NCI-H1048 (cell line): ENCODE measurements at places on chromosomes 7 and 10.

- DNase-seq: peak; percentile 40
Observed at GRCh38 chr10:57018452-57018851, 657.4 kb upstream of the ZWINT start.

DNA sequence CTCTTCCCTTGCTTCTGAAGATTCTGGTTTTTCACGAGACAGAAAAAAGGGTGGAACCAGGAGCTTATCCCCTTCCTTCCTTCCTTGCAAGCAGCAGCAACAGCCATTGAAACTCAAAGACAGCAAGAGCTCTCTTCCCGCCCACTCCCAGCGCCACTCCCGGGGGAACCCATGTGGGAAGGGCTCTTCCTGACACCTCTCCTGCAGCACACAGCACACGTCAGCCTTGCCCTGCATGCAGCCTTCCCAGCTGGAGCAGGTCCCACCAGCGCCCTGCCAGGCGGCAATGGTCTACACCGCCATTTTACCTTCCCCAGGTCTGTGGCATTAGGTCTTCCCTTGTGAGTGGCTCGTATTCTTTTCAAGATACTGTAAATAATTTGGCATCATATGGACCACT lies 161.8 kb downstream of the MGMT start:
- DNase-seq: no peak

GRCh38 chr7:155507576-155507975 lies 38.8 kb downstream of the CNPY1 start:
- DNase-seq: no peak

DNA sequence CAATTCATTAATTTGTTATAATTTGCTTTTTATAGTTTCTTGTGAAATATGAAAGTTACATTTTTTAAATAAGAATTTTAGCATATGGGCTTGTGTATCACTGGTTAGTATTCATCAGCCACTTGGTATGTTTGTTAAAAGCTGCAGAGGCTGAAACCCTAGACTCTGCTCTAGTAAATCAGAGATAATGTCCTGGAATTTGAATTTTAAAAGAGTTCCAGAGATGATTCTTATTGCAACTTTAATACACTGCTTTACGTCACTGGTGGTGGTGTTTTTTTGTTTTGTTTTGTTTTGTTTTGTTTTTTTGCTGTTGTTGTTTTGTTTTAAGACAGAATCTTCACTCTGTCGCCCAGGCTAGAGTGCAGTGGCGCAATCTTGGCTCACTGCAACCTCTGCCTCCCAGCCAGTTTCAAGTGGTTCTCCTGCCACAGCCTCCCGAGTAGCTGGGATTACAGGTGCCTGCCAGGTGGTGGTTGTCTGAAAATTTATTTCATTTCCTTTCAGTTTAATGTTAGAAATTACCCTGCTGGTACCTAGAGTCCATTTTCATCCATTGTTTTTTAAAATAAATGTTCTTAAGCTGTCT lies 43.8 kb downstream of the PTPN12 start:
- no peak for DNase-seq

- DNase-seq: no peak
Observed at GRCh38 chr10:126153711-126154628, 234.3 kb downstream of the ADAM12 start.

GRCh38 chr7:5218564-5219360 lies 28.7 kb downstream of the WIPI2 start:
- DNase-seq: no peak

- no peak for DNase-seq
Observed at GRCh38 chr7:132240821-132241422, 335.3 kb downstream of the PLXNA4 start.

DNA sequence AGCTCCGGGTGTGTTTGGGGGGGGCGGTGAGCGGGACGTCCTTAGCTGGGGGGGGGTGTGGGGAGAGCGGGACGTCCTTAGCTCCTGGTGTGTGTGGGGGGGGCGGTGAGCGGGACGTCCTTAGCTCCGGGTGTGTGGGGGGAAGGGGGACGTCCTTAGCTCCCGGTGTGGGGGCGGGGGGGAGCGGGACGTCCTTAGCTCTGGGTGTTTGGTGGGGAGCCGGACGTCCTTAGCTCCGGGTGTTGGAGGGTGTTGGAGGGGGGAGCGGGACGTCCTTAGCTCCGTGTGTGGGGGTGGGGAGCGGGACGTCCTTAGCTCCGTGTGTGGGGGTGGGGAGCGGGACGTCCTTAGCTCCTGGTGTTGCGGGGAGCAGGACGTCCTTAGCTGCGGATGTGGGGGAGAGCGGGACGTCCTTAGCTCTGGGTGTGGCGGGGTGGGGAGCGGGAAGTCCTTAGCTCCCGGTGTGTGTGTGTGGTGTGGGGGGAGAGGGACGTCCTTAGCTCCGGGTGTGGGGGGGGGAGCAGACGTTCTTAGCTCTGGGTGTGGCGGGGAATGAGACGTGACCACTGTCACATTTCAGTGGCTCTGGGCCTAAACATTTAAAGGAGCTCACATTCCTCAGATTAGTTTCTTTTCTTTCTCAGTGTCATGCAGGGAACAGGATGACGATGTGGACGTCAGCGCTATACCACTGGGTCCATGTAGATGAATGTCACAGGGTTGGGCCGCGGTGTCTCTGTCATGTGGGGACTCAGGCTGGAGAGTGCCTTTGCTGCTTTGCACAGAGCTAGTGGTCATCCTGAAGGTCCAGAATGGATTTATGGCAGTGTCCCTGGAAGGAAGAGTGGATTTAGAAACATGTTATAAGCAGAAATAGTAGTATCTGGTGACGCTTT lies 7.5 kb downstream of the DYNC2I1 start:
- DNase-seq: no peak

- DNase-seq: no peak
Observed at GRCh38 chr10:110431659-110432058, 66.0 kb upstream of the DUSP5 start.

DNA sequence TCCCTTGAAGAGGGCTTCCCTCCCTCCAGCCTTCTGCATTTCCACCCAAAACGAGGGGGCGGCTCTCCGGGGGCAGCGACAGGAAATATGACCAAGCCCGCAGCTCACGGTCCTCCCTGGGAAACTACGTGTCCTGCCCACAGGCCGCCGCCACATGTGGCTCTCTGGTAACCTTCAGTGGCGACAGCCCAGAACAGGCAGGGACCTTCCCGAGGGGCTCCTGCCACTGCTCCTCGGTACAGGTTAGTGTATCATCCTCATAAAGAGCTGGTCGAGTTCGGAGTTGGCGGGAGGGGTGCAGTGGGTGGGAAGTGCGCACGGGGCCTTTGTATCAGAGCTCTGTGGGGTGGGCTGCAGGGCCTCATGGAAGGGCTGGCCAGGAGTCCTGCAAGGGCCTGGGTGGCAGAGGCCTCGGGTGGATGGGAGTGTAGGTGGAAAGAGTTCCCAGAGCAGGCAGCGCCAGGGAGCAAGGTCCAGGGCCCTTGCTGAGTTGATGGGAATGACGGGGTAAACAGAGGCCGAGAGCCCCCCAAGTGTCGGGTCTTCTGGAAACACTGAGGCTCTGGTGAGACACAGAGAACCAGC lies 66.0 kb downstream of the TCERG1L start:
- DNase-seq: no peak

DNA sequence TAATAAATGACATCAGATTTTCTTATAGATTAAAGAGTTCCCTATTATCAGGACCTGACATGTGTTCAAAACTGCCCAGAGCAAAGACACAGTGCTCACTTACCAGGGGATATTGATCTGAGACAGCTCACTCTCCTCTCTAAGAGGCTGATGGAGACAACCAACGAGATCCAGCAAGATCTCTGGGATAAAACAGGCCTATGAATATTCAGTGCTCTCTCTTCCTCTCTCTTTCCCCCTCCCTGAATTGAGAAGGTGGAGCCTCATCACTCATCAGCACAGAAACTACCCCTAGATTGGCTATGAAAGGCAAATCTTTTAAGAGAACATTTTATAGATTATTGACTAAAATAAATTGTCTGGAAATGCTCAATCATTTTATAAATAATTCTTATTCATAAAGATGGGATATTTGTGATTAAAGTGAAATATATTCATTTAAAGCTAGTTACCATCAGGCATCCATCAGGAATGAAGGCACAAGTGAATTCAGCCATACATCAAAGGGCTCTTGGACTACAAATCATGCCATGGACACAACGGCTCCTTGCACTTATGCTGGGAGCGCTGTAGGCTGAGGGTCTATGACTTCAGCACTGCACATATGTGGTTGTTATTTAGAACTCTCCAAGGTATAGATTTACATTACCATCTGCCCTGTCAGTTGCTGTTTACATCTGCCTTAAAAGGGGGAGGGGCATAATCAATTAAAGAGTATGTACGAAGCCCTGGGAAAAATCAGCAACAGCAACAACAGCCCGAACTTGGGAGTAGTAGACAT lies 3.4 kb upstream of the PPP1R17 start:
- no peak for DNase-seq

GRCh38 chr10:61188691-61189090 lies 244.7 kb upstream of the RHOBTB1 start:
- DNase-seq: no peak

- DNase-seq: no peak
Observed at GRCh38 chr7:66837007-66837406, 84.0 kb upstream of the TMEM248 start.

DNA sequence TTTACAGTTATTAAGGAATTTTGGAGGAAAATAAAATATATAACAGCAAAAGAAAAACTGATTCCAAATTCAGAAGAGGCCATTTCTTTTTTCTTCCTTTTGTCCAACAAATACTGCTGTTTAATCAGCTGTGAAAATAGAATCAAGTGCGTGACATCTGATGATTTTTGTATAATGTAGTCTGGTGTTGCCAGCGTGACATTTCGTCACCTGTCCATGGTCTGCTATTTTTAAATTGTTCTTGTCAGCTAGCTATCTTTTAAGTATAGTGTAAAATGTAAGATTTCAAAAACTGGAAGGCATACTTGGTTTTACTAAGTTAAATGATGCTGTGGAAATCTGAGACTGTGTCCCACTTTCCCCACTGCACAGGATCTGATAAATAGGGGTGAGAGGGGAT lies 105.9 kb downstream of the CPEB3 start:
- DNase-seq: no peak

DNA sequence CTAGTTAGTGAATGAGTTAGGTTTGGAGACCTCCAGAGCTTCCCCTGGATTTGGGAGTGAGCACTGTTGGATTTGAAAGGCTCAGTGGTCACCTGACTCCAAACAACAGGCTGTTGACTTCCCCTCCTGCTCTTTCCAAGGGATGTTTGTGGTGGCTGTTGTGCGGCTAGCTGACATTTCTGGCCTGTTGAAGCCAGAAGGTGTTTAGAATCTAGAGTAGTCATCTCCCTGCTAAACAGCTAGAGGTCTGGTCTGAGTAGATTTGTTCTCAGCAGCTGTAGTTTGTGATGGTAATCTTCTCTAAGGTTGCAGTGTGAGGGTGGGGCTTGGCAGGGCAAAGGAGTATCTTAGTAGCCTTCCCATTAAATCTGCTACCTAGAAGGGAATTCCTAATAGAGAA lies 30.1 kb downstream of the BPGM start:
- no peak for DNase-seq
